Stimulated activated CD8-positive, alpha-beta memory T cell treated with anti-CD3 and anti-CD28 coated beads, Interleukin-4, amount 100 ng/mL, for 4 hours (primary cell): ENCODE measurements at places on chromosomes 2 and 18.

DNA sequence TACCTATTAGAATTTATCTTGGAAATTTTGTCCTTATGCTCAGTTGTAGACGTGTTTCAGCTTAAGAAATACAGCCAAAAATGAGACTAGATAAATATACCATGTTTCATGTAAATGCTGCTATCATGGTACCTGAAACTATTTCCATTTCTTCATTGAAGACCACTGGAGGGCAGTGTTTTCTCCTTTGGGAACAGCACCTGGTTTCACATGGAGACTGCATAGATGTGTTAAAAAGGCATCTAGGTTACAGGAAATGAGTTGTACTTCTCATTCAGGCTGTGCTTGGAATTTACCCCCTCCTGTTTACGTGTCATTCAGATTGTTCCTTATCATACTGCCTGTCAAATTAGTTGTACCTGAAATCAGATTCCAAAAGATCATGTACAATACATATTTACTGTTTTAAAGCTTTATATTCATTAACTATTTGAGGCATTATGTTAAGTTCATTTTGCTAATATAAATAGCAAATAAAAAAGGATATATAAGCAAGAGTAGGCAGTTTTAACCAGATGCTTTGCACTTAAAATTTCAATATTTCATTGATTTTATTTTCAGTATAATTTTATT lies 57.3 kb upstream of the PSMD14 start:
- DNase-seq, result no peak

DNA sequence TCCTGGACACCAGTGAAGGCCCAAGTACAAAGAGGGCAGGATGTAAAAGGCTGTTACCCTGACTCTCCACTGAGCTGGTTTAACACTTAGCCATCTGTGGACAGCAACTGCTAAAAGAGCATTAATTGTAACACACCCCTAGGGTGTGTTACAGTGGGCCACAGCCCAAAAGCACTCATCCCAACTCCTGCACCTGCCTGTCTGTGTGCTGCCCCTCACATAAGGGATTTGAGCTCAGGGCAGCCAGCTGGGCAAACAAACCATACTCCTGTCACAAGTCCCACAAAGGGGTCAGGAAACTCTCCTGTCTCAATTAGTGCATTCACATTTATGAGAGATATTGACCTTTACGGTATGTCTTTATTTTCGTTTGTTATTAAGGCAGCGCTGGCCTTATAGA lies 833.1 kb upstream of the NXPH2 start:
- no peak for DNase-seq

DNA sequence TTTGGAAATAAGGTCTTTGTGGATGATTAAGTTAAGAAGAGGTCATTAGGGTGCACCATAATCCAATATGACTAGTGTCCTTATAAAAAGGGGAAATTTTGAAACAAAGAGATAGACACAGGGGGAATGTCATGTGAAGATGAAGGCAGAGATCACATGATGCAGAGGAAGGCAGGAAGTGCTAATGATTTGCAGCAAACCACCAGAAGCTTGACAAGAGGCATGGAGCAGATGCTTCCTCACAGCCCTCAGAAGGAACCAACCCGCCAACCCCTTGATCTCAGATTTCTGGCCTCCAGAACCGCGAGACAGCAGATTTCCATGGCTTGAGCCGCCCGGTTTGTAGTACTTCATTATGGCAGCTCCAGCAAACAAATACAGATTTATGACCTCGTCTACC lies 17.4 kb upstream of the SMARCAL1 start:
- DNase-seq, result no peak

GRCh38 chr2:196415384-196415783 lies 224.1 kb upstream of the CCDC150 start:
- no peak for DNase-seq

- DNase-seq, result no peak
These were observed 12.0 kb upstream of the GTF2A1L start for GRCh38 chr2:48605482-48606175.

GRCh38 chr2:55668956-55669355 lies 24.7 kb downstream of the PNPT1 start:
- no peak for DNase-seq

DNA sequence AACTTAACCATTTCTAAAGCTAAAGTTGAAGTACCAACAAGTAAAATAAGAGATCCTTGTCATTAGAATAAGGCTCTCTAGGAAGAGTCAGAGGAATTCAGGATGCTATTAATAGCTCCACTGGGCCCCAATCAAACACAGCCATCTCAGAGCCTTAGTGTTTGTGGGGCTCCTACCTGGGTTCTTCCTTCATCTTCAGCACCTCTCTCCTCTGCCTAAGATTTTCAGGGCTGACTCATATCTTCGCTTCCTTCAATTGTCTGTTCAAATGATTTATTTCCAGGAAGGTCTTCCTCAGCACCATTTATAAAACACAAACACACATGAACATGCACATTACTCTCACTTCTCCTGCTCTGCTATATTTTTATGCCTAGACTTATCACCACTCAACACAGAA lies 119.5 kb downstream of the COL6A3 start:
- no peak for DNase-seq

DNA sequence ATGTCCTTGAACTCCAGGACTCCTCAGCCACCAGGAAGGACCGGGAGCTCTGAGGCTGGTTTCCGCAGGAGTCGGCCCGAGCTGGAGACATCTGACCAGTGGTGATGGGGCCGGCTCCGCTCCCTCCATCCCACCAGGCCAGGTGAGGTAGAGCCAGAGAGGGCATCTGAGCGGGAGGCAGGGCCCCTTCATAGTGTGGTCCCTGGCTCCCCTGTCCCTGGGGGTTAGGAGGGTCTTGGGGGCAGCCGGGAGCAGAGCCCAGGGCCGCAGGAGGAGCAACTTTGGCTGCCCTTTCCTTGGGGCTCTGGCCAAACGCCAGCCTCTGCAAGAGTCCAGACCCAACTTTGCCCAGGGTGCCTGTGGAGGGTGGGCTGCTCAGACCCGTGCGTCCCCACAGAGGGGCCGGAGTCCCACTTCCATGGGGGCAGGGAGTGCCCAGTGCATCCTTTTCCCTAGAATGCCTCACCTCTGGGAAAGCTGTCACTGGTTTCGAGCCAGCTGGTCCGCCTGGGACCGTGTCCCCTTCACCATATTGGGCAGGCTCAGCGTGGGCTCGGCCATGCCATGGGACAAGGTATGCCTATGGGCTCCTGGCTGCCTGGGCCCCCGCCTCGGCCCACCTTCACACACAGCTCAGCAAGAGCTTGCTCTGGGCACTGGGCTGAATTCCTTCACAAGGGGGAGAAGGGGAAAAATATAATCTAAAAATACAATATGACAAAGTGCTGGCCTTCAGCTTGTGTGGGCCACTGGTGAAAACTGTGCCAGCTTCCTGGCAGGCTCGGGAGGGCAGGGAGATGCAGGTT lies 148.6 kb downstream of the TWIST2 start:
- no peak for DNase-seq

GRCh38 chr2:197575987-197576386 lies 60.1 kb downstream of the MOB4 start:
- DNase-seq, result no peak

DNA sequence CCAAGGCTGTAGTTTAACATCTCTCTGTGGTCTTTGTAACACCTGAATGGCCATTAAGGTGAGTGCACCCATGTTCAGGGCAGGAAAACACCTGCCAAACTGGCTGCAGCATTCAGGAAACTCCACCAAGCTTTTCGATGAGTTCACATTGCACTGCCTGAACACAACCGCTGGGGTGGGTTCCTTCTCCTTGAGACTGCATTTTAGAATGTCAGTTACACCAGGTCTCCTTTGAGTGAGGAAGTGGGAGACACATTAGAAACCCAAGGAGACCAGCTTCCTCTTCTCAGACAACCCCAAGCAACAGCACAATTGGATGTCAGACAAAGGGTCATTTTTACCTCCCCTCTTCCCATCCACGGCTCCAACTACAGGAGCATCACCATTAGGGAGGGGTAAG lies 35.2 kb downstream of the CYRIA start:
- DNase-seq, result no peak

- DNase-seq, result no peak
These were observed 17.0 kb downstream of the THNSL2 start for GRCh38 chr2:88187038-88187676.

DNA sequence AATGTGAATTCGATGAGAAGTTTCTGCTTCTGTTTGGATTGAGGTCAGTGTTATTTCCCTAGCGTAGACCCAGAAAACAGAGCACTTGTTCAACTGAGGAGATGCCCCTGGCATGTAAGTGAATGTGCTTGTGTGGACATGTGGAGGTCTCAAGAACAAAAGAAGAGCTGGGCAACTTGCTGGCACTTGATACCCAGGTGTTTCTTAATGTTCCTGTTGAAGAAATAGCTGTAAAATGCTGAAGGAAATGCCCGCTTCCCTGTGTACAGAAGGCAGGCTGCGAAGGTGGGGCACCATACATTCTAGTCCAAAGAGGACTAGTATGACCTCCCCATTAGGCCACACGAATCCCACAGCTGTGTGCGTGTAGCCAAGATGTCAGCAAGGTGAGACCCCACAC lies 9.8 kb upstream of the LBH start:
- no peak for DNase-seq

DNA sequence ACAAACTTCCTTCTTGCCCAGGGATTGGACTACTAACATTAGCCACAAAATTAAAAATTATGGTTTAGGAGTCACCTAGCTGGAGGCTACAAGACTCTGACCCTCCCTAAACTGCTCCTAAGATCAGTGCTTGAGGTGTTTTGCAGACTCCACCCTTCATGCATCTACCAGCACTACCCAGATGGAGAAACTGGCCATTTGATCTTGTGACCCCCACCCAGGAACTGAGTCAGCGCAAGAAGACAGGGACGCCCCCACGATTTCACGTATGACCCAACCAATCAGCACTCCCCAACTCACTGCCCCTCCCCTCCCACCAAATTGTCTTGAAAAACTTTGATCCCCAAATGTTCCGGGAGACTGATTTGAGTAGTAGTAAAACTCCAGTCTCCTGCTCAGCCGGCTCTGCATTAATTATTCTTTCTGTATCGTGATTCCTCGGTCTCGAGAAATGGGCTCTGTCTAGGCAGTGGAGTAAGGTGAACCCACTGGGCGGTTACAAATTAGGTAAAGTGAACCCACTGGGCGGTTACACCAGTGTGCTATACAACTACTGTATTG lies 40.1 kb upstream of the CCDC88A start:
- no peak for DNase-seq

- no peak for DNase-seq
These were observed 23.2 kb upstream of the CDKL4 start for GRCh38 chr2:39266916-39267434.

- DNase-seq, result no peak
These were observed 30.0 kb upstream of the SLC3A1 start for GRCh38 chr2:44245083-44245861.

GRCh38 chr2:168231609-168232241 lies 15.7 kb downstream of the STK39 start:
- DNase-seq, result no peak

DNA sequence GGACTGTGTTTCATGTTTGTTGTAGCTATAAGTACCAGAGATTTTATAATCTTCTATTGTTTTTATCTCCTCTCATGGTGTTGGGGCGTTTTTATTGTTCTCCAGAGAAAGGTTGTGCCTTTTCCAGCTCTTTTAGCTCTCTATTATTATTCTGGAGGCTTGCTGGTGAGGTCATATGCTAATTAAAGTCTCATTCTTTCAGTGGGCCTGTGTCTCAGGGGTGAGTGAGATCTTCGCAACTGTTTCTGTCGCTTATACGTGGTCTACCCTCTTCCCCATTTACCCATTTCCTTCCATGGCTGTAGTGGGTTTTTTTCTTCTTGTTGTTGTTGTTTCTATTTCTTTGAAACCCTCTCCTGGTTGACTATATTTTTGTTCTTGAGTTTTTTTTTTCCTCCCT lies 584.9 kb downstream of the TMEM182 start:
- no peak for DNase-seq

- DNase-seq, result no peak
These were observed 2.1 kb downstream of the NCKAP1 start for GRCh38 chr2:183035954-183036669.

GRCh38 chr2:216758256-216759155 lies 63.2 kb upstream of the IGFBP5 start:
- DNase-seq, result no peak

- DNase-seq, result no peak
These were observed 9.7 kb downstream of the RPS7 start for GRCh38 chr2:3584608-3585260.

GRCh38 chr2:241313543-241314095 lies 1.9 kb downstream of the HDLBP start:
- DNase-seq, result no peak

- DNase-seq, result no peak
These were observed 1038.9 kb upstream of the ZEB2 start for GRCh38 chr2:145558617-145559350.

- DNase-seq, result no peak
These were observed 219.9 kb upstream of the RAB6C start for GRCh38 chr2:129759472-129760010.

- DNase-seq, result no peak
These were observed 5.5 kb downstream of the MSGN1 start for GRCh38 chr2:17821535-17822444.

DNA sequence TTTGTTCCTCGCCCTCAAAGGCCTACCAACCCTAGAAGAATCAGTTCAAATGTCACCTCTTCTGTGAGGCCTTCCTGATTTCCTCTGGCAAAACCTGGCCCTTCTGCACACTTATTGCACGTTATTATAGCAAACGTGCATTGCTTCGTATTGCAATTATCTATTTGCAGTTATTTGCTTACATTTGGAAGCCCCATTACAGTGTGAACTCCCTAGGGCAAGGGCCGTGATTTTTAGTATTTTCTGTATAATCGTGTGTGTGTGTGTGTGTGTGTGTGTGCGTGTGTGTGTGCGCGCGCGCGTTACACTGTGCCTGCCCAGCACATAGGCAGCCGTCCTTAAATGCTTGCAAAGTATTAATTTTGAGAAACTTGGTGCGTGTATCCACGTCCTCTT lies 460 bp upstream of the SEMA4F start:
- DNase-seq, result no peak

GRCh38 chr2:205722283-205722918 lies 40.1 kb downstream of the NRP2 start:
- DNase-seq, result no peak

- DNase-seq, result no peak
These were observed 86.3 kb upstream of the PELI1 start for GRCh38 chr2:64230540-64230939.

- no peak for DNase-seq
These were observed 19.3 kb downstream of the GALM start for GRCh38 chr2:38685116-38685735.

GRCh38 chr2:946073-946948 lies 4.3 kb upstream of the SNTG2 start:
- DNase-seq, result no peak

DNA sequence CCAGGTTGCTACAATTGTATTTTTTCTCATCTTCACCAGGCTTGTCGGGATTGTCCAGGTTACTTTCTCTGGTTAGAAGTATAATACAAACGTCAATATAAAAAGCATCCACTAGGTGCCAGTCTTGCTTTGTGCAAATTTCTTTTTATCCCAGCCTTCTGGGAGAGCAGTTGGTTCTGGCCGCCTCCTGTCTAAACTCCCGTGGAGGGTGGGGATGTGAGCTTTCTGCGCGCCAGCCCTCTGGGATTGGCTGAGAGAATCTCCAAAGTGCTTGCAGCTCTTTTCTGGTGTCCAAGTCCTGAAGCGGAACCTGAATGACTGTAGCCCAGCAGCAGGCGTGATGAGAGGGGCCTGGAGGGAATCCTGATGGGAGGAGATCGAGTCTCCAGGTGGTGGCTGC lies 22.4 kb upstream of the TOGARAM2 start:
- DNase-seq, result no peak
